ENCODE measurements at places on chromosomes 5 and 9. TPM values are rescaled to one million over a fixed set of nuclear protein-coding genes. Genes with fewer than 3 reads are reported as not detected.

- no peaks in the 10 kb centered on the region for H3K36me3 ChIP-seq
- no peaks in the 10 kb centered on the region for H3K27me3 ChIP-seq
- H3K4me1 ChIP-seq, result no peaks in the 10 kb centered on the region
- no peak overlapping the region for H3K4me3 ChIP-seq
Measured at GRCh38 chr5:168991311-168991710, 309.6 kb downstream of the SLIT3 start.

- no peaks in the 10 kb centered on the region for H3K27me3 ChIP-seq
- H3K36me3 ChIP-seq, result no peaks in the 10 kb centered on the region
- H3K4me1 ChIP-seq, result no peaks in the 10 kb centered on the region
Measured at GRCh38 chr5:154244476-154244875, 53.9 kb downstream of the GALNT10 start.

- H3K27ac ChIP-seq, result no peak overlapping the region
- no peaks in the 10 kb centered on the region for H3K27me3 ChIP-seq
- H3K4me3 ChIP-seq, result no peak overlapping the region
- no peak for DNase-seq
- H3K36me3 ChIP-seq, result no peaks in the 10 kb centered on the region
- no peaks in the 10 kb centered on the region for H3K4me1 ChIP-seq
Measured at GRCh38 chr9:131386281-131386680, 7.6 kb upstream of the PRRC2B start.

The C8G gene
- total RNA-seq, result not detected

The CYLC2 gene
- total RNA-seq, result not detected

The ACOT12 gene
- 3.7 TPM for total RNA-seq

DNA sequence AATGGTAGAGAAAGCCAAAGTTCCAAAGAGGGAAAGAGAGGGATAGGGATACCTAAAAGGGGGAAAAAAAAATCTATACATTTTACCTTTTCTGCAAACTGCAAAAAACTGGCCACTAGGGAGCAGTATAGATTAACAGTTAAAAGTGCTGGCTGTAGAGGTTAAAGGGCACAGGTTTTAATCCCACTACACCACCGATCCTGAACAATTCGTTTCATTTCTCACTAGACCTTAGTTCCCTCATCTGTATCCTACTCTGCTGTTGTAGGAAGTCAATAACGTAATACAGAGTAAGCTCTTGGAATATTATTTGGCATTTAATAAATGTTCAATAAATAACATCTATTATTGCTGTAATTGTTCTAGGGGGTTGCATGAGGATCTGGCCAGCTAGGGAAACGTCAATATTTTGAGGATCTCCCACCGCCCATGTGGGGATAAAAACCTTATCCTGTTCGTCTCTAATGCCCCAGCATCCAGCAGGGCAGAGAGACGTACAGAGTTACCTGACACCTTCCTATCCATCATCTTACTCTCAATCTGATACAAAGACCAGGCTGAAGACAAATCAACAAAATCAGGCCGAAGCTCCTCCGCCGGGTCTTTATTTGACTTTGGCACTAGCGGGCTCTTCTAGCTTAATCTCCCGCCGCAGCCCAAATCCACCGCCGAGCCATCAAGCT, 757 bp downstream of the CDC26 start:
- H3K27me3 ChIP-seq, result no peaks in the 10 kb centered on the region
- peak overlapping the region; percentile 91 for H3K27ac ChIP-seq
- no peaks in the 10 kb centered on the region for H3K36me3 ChIP-seq
- DNase-seq, result no peak

The KIF4B gene
- total RNA-seq, result not detected

The WWC1 gene
- total RNA-seq, result 53.8 TPM

The ARID3C gene
- not detected for total RNA-seq

DNA sequence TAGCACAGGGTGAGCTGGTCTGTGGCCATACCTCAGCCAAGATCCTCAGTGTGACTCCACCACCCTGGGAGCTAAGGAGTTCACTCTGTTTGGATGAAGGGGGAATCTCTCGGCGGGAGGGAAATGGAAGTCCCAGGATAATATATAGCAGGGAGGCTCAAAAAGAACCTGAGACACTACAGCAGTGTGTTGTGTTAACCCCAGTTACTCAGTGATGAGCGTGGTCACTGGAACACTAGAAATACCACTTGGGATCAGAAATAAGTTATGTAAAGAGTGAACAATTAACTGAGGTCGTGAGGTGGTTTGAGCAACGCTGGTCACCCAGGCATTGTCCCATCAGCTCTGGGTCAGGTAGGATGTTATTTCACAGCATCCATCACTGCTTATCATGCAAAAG, 59.3 kb upstream of the ADAMTS16 start:
- no peaks in the 10 kb centered on the region for H3K36me3 ChIP-seq
- no peak overlapping the region for H3K4me3 ChIP-seq
- DNase-seq, result no peak
- H3K4me1 ChIP-seq, result no peaks in the 10 kb centered on the region
- no peaks in the 10 kb centered on the region for H3K27me3 ChIP-seq

The FOXD4L3 gene
- total RNA-seq, result not detected

- H3K27ac ChIP-seq, result no peak overlapping the region
- H3K27me3 ChIP-seq, result no peaks in the 10 kb centered on the region
- no peaks in the 10 kb centered on the region for H3K36me3 ChIP-seq
- no peaks in the 10 kb centered on the region for H3K4me1 ChIP-seq
Measured at GRCh38 chr9:131366761-131367401, 27.0 kb upstream of the PRRC2B start.

GRCh38 chr5:141529002-141529401, 40.1 kb downstream of the PCDHGC5 start:
- H3K27ac ChIP-seq, result peak overlapping the region; percentile 11
- peaks cover 19% of the 10 kb centered on the region for H3K4me1 ChIP-seq
- H3K4me3 ChIP-seq, result no peak overlapping the region
- no peaks in the 10 kb centered on the region for H3K36me3 ChIP-seq
- DNase-seq, result no peak
- no peaks in the 10 kb centered on the region for H3K27me3 ChIP-seq

DNA sequence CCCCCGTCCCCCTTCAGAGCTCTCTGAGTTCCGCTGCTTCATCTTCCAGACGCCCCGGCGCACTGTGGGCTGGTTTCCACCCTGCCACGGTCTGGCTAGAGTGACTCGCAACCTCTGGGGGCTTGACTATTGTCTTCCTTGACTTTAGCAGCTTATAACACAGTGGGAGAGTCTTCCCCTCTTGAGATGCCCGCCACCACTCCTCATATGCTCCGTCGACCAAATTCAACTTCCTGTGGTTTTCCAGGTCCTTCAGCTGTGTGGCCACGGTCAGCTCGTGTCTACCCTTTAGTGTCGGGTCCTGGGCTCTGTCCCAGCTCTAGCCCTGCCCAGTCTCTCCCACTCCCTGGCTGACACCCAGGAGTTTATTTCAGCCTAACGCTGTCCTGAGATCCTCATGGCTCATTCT, 28.2 kb upstream of the NCS1 start:
- DNase-seq, result no peak
- no peaks in the 10 kb centered on the region for H3K36me3 ChIP-seq
- H3K4me1 ChIP-seq, result no peaks in the 10 kb centered on the region
- H3K27me3 ChIP-seq, result no peaks in the 10 kb centered on the region
- H3K4me3 ChIP-seq, result no peak overlapping the region
